ENCODE measurements at places on chromosomes 5 and 9. TPM values are rescaled to one million over a fixed set of nuclear protein-coding genes. Genes with fewer than 3 reads are reported as not detected.

PRUNE2 gene
- 0.41 TPM for total RNA-seq

F12 gene
- 4.0 TPM for total RNA-seq

FBP2 gene
- not detected for total RNA-seq

PTGS1 gene
- total RNA-seq: 0.07 TPM

IL11RA gene
- total RNA-seq: 5.9 TPM

IQGAP2 gene
- 11.7 TPM for total RNA-seq

PHF24 gene
- total RNA-seq: 0.58 TPM

CCDC171 gene
- total RNA-seq: 3.3 TPM

PCDHB3 gene
- 1.9 TPM for total RNA-seq

MARCHF11 gene
- total RNA-seq: not detected

BBLN gene
- 406 TPM for total RNA-seq

SLC25A25 gene
- total RNA-seq: 22.8 TPM

GPR151 gene
- not detected for total RNA-seq

GRCh38 chr9:90808890-90809685, 7.5 kb downstream of the SYK start:
- DNase-seq: no peak

DNA sequence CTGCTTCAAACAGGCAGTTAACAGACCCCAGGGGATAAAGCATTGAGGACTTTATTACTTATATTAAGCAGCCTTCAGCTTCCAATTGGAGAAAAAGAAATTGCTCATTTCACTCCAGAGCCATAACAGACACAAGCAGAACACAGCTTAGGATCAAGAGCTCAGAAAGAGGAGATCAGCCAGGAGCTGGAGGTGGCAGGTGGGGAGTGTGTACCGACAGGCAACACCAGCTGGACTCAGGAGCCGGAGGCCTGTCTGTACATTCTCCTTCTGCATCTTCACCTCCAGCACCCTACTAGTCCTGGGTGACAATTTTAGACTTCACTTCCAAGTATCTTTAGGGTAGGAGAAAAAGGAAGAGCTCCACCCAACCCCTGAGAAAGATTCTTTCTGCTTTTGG, 35.8 kb downstream of the NRG2 start:
- DNase-seq: no peak

- no peak for DNase-seq
Measured at GRCh38 chr5:151213803-151214613, 9.9 kb downstream of the CCDC69 start.

GRCh38 chr9:68567565-68567964, 26.9 kb upstream of the TMEM252 start:
- no peak for DNase-seq

DNA sequence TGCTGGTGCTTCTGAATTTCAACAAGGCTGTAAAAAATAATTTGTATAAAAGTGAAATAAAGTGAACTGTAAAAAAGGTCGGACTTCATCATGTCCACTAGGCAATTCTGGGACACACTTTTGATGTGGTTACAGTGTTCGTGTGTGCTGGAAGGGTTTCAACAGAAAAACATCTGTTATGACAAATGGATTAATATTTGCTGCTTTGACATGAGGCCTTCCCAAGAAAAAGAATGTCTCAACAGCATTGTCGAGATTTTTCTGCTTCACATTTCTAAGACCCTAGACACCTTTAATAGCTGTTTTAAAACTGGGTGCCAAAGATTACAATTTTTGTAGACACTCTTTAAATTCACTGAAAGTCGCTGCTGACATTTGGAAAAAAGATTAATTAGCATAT, 216.6 kb downstream of the SLC12A2 start:
- DNase-seq: no peak

DNA sequence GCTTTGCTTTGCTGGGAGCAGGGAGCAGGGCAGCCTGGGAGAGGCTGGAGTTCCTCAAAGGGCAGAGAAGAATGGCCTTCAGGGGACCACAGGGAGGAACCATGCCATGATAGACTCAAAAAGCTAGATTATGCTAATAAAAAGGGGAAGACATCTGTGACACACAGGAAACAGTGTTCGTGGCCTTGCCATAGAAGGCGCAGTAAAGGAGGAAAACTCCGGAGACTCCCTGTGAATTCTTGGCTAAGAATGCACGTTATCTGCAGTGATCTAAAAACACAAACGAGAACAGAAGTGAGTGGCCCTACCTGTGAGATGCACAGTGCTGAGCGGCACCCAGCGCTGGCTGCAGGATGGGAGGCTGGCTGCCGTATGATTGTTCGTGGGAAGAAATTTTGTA, 15.9 kb upstream of the LTC4S start:
- DNase-seq: no peak

DNA sequence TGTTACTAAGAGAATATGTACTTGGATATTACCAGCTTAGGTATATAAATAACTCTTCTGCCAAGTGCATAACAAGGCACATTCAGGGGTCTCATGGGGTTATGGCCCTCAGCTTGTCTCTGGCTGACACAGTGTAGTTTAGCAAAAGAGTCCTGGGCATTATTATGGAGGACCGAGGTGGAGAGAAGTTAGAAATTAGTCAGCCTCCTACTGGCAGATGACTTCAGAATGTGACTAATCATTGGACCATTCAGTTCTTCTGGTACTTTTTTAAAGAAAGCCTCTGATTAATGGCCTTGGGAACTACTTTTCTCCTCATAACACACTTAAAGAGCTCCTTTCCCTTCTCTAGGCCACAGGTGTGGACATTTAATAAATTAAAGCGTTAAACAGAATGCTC, 178.9 kb downstream of the SH3GL2 start:
- no peak for DNase-seq

DNA sequence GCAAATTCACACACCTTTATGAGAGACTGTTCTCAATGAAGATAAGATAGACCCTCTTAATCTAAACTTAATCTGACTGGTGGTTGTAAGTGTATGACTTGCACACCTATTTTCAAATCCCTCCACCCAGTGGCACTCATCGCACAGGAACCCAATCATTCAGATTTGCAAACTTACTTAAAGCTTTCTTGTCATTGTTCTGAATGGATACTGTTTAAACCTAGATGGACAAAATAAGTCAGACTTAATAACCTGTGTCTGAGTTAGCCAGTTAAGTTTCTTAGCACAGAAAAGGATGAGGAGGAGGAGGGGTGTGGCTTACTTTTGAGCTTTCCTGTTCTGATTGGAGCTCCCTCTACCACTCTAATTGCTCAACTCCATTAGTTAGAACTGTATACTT, 252.4 kb upstream of the CCNH start:
- no peak for DNase-seq

DNA sequence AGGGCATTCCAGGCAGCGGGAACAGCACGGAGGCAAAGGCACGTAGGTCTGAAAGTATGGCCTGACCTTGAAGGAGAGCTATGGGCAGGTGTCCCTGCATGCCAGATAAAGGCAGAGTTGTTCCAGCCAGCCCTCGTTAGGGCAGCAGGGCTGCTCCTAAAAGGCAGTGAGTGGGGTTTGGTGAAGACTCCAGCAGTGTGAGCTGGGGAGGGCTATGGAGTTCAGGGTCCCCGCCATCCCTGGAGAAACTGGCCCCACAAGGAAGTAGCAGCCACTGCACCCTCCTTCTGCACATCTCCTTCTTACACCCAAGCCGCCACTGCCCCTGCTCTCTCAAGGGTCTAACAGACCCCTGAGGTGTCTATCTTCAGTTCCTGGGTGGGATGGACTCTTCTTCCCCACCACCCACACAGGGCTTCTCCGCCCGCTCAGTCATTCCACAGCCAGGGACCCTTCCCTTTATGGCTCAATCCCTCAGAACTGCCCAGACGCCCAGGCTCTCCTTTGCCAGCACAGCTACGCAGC, 1.4 kb downstream of the AKNA start:
- no peak for DNase-seq

GRCh38 chr5:100276071-100276470, 259.1 kb upstream of the FAM174A start:
- DNase-seq: no peak

DNA sequence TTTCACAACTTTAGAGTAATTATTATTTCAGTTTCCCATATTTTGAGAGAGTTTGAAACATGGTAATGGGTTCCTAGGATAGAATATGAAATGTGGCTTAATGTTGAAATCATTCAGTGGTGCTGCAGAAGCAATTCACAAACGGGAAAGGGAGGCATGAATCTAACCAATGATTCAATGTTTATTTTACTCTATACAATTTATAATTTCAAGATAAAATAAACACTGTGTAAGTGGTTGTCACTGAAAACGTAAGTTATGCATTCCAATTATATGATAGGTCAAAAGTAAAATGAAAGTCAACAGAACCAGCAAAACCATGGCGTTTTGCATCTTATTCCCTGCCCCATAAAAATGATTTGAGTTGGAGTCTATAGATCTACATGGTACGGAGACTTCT, 1207.1 kb upstream of the CDH18 start:
- no peak for DNase-seq

- DNase-seq: no peak
Measured at GRCh38 chr9:113363336-113363735, 13.4 kb downstream of the HDHD3 start.

GRCh38 chr9:77023726-77024125, 4.3 kb downstream of the FOXB2 start:
- no peak for DNase-seq

DNA sequence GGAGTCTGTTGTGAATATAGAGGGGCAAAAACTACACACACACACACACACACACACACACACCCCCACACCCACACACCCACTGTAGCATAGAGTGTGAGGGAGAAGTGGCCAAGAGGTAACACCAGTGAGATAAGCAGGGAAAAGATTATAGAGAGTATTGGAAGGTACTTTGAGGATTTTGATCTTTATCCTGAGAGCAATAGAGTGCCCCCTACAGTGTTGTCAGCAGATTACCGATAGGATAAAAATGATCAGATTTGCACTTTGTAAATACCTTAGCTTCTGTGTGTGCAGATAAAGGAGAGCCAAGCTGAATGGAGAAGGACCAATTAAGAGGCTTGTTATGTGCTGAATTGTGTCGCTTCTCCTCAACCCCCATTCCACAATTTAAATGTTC, 32.3 kb downstream of the ERCC6L2 start:
- no peak for DNase-seq

- no peak for DNase-seq
Measured at GRCh38 chr5:88661806-88662207, 221.2 kb downstream of the MEF2C start.

DNA sequence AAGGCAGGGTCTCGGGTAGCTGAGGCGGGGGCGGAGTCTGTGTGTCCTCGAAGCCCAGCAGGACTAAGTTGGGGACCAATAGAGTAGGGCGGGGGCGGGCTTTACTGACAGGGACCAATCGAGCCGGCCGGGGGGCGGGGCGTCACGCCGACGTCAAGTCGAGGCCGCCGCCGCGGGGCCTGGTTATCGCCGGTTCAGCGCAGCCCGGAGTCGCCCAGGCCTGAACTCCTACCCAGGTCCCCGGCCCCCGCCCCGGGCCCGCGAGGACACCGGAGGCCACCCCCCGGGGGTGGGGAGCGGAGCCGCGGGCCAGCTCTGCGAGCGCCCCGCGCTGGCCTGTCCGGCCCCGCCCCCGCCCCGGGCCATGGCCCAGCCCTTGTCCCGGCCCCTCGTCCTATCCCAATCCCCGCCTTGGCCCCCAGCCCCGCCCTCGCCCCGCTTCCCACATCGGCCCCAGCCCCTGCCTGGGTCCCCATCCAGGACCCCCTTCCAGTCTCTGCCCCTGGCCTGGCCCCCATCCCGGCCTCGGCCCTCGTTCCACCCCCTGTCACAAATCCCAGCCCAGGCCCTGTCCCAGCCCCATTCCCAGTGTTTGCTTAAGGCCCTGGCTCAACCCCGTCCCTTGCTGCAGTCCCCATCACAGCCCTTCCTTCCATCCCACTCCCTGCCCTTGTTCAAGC, at the start of gene TMEM8B:
Gene TMEM8B, plus strand, starts transcription at position 145 of the 680 bp plus-strand sequence. Its CDS starts 220 bp downstream, at position 365.
- peak; percentile 81 for DNase-seq

GRCh38 chr5:95621839-95622629, 2.1 kb downstream of the GPR150 start:
- no peak for DNase-seq

DNA sequence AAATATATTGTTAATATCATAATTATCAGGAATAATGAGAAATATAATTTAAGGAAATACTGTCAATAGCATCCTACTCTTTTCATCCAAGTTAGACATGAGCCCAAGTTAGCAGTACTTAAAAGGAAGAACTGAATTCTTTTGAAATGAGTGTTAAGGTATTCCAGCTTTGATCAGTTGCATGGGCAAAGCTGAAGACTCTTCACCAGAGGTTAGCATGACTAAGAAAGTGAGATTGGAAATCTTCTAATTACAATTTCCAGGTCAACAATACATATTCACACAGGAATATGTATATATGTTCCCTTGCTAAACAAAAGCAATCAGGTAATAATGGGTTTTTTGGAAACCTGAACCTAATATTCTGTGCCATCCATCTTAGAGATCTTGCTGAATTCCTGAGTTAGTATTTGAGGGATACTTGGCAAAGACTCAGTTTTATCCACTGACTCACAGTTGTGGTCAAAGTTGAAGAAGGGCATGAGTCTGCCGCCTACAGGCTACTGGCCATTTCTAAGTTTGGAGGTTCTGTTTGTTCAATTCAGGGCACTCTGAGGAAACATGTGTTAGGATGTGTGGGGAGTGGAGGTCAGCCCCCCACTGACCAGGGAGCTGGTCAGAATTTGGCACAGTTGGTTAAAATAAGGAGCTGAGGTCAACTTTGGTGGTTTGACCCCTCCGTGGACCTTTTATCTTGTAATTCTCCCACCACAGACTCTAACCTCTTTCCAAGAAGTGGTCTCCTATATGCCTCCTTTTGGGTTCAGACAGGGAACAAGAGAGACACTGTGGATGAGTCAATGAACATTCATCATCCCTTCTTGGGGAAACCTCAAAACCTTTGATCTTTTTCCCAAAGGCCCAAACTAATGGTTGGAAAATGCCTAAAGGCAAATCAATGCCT, 118.3 kb downstream of the PIK3R1 start:
- peak; percentile 76 for DNase-seq

DNA sequence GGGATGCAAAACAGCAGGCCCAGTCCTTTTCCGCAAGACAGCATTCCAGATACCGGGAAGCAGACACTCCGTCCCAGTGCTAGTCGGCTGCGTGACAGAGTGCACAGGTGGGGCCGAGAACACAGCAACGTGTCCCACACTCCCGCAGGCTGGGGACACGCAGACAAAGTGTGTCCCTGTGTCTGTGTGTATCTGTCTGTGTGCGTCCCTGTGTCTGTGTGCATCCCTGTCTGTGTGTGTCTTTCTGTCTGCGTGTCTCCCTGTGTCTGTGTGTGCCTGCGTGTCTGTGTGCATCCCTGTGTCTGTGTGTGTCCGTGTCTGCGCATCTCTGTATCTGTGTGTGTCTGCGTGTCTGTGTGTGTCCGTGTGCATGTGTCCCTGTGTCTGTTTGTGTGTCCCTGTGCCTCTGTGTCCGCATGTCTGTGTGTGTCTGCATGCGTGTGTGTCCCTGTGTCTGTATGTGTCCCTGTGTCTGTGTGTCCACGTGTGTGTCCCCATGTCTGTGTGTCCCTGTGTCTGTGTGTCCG, 137.0 kb downstream of the MRPL36 start:
- DNase-seq: no peak

- no peak for DNase-seq
Measured at GRCh38 chr9:93654351-93654961, 78.1 kb downstream of the PHF2 start.

- DNase-seq: no peak
Measured at GRCh38 chr9:23088932-23089364, 642.3 kb downstream of the DMRTA1 start.

GRCh38 chr9:38164659-38165221, 95.7 kb upstream of the SHB start:
- no peak for DNase-seq

- DNase-seq: no peak
Measured at GRCh38 chr9:134811079-134811672, 69.4 kb upstream of the FCN2 start.
